ENCODE measurements at places on chromosomes 5 and 9. TPM values are rescaled to one million over a fixed set of nuclear protein-coding genes. Genes with fewer than 3 reads are reported as not detected.

DNA sequence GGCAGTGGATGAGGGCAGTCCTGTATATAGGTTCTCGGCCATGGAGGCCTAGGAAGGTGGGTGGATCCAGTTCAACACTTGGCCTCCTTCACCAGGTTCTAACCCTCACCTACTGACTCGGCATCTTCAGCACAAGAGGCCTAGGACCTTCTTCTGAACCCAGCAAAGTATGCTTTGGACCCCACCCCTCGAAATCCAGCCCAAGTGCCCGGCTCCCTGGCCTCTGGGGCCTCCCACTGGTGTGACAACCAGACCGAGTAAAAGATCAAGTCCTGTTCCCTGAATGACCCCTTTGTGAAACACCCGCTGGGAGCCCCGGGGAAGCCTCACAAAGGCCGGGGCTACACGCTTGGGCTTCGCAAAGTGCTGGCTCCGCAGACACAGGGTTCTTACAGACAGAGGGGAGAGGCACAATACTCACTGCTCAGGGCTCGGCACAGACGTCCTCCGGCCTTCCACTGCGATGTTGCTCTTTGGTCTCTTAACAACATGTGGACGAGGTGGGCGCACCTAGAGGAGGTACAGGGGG lies 47.0 kb downstream of the CRB2 start:
- H3K27ac ChIP-seq, result no peak overlapping the region
- no peak for DNase-seq
- no peaks in the 10 kb centered on the region for H3K27me3 ChIP-seq
- no peak overlapping the region for H3K4me3 ChIP-seq
- H3K36me3 ChIP-seq, result no peaks in the 10 kb centered on the region
- no peaks in the 10 kb centered on the region for H3K4me1 ChIP-seq

- DNase-seq, result no peak
- H3K27ac ChIP-seq, result no peak overlapping the region
- H3K36me3 ChIP-seq, result peaks cover 4% of the 10 kb centered on the region
- no peaks in the 10 kb centered on the region for H3K27me3 ChIP-seq
Measured at GRCh38 chr9:136514022-136514714, 31.3 kb upstream of the SEC16A start.

ENTR1 gene
- total RNA-seq, result 48.4 TPM

DNA sequence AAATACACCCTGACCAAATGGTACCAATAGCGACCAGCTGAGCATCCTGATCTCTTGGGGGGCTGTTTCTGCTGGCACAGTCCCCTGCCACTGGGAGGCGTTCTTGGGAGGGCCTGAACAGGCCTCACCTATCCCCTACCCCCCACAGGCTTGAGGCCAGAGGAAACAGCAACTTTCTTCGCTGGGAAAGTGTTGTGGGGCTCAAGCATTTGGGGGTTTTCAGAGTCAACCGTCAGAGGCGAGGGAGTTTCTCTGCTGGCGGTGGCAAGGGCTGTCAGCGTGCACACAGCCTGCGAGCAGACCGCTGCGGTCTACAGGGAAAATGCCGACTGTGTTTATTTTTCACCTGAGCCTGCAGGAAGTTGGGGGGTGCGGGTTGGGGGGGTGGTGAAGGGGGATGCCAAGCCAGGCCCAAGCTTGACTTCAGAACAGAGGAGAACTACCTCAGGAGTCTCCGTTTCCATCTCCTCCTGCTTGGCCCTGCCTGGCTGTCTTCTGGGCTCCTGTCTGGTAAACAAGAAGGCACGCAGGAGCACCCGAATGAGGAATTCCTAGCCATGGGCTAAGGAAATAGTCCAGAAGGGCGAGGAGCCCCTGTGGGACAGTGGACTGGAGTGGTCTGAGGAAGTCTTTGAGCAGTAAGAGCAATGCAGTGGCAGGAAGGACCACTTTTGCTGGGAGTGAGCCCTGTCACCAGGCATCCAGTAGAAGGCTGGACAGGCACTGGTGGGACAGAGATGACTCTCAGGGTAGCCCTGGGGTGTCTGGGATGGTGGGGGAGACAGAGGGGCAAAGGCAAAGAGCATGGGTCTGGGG lies 18.1 kb downstream of the TCF7 start:
- no peaks in the 10 kb centered on the region for H3K27me3 ChIP-seq
- no peak for DNase-seq
- no peaks in the 10 kb centered on the region for H3K36me3 ChIP-seq
- no peak overlapping the region for H3K4me3 ChIP-seq
- H3K27ac ChIP-seq, result no peak overlapping the region

- no peaks in the 10 kb centered on the region for H3K36me3 ChIP-seq
- H3K4me1 ChIP-seq, result peaks cover 4% of the 10 kb centered on the region
- no peak overlapping the region for H3K4me3 ChIP-seq
- peak; percentile 37 for DNase-seq
Measured at GRCh38 chr9:68895741-68896478, 118.0 kb downstream of the PRKACG start.

ZNF474 gene
- 7.1 TPM for total RNA-seq

BHMT2 gene
- total RNA-seq, result 4.6 TPM

DNA sequence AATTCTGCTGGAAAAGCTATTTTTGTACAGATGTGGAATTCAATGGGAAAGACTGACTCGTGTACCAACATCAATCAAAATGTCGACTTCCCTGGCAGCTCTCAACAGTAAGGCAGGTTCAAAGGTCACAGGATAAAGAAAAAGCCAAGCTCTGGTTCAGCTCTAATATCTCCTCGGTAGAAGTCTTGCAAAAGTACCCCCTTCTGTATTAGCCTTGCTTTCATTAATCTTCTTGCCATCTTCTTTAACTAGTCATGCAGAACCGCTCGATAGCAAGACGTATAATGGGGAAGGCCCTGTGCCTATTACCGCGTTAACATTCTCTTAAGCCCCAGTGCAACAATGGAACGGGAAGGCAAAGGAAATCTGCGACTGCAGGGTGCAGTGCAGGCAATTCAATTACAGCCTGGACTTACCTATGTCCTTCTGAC lies 201.2 kb downstream of the GAPVD1 start:
- H3K4me3 ChIP-seq, result no peak overlapping the region
- H3K36me3 ChIP-seq, result peaks cover under 1% of the 10 kb centered on the region
- no peak overlapping the region for H3K27ac ChIP-seq

GRCh38 chr5:110965773-110966581 lies 105.5 kb upstream of the TSLP start:
- no peaks in the 10 kb centered on the region for H3K27me3 ChIP-seq
- H3K27ac ChIP-seq, result no peak overlapping the region
- H3K4me1 ChIP-seq, result no peaks in the 10 kb centered on the region
- DNase-seq, result no peak

- no peaks in the 10 kb centered on the region for H3K27me3 ChIP-seq
- H3K36me3 ChIP-seq, result peaks cover 17% of the 10 kb centered on the region
- H3K4me1 ChIP-seq, result no peaks in the 10 kb centered on the region
- H3K4me3 ChIP-seq, result no peak overlapping the region
- DNase-seq, result no peak
Measured at GRCh38 chr5:71528206-71528605, 58.9 kb upstream of the MCCC2 start.

GRCh38 chr5:60521376-60522291 lies 178.3 kb downstream of the DEPDC1B start:
- H3K27ac ChIP-seq, result no peak overlapping the region
- no peaks in the 10 kb centered on the region for H3K27me3 ChIP-seq
- H3K4me3 ChIP-seq, result no peak overlapping the region
- DNase-seq, result no peak

DNA sequence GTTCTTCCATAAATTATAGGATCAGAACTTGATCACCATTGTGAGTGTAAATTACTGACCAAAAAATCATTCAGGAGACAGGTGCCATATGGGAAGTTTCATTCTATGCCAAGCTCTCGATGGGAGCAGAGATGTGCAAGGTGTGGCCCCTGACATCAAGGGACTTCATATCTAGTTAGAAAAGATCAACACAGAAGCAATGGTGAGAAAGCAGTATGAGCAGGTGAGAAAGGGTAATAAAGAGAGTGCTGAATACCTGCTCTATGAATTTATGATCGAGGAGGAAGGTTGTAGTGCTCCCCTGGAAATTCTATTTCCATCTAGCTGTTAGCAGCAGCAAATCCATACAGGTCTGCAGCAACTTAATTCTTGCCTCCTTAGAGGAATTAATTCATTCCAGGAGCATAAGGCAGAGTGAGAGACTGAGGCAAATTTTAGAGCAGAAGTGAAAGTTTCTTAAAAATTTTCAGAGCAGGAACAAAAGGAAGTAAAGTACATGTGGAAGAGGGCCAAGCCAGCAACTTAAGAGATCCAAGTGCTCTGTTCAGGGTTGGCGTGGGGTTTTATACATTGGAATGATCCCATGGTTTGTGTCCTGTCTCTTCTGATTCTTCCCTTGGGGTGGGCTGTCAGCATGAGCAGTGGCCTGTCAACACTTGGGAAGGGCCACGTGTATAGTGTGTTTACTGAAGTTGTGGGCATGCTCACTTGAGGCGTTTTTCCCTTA lies 181.8 kb downstream of the SAXO1 start:
- H3K4me3 ChIP-seq, result no peak overlapping the region
- H3K36me3 ChIP-seq, result no peaks in the 10 kb centered on the region
- DNase-seq, result no peak
- no peaks in the 10 kb centered on the region for H3K27me3 ChIP-seq

- H3K27me3 ChIP-seq, result no peaks in the 10 kb centered on the region
- no peak for DNase-seq
Measured at GRCh38 chr5:132474881-132475496, 15.6 kb downstream of the IRF1 start.

DNA sequence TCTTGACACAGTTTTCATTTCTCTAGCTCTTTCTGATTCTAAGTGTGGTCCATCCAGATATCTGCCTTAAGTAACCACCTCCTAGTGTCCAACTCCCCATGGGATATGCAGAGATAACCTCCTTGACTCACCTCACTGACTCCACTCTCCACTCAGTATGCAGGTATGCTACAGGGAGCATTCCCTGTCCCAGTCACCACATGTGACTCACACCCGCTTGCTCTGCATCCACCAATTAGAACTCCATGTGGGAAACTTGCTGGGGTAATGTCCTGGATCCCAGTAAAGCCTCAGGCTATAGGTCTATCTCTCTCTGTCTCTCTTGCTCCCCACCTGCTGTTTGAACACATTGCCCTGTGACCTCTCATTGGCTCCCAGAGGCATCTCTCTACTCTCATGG lies 563.9 kb downstream of the HTR1A start:
- no peak overlapping the region for H3K27ac ChIP-seq
- no peak overlapping the region for H3K4me3 ChIP-seq
- no peak for DNase-seq
- no peaks in the 10 kb centered on the region for H3K36me3 ChIP-seq

DNA sequence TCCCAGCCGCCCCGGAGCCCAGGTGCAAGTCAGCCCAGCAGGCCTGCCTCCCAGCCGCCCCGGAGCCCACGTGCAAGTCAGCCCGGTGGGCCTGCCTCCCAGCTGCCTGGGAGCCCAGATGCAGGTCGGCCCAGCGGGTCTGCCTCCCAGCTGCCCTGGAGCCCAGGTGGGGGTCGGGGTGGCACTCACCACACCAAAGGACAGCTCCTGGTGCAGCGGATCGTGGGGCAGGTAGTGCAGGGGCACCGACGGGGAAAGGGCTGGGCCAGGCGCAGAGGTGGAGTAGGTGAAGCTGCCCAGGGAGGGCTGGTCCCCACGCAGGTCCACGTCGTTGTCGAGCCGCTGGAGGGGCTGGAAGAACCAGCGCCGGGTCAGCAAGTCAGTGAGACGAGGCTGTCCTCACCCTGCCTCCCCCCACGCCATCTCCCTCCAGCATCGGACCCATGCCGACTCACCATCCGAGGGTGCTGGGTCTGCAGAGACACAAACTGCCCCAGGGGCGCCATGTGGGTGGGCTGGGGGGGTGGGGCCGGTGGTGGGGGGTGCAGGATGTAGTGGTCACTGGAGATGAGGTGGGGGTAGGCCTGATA lies 6.7 kb downstream of the RNF44 start:
- H3K36me3 ChIP-seq, result peaks cover 15% of the 10 kb centered on the region
- DNase-seq, result no peak
- H3K4me3 ChIP-seq, result no peak overlapping the region
- H3K27ac ChIP-seq, result no peak overlapping the region
- no peaks in the 10 kb centered on the region for H3K27me3 ChIP-seq
- peaks cover 20% of the 10 kb centered on the region for H3K4me1 ChIP-seq

DNA sequence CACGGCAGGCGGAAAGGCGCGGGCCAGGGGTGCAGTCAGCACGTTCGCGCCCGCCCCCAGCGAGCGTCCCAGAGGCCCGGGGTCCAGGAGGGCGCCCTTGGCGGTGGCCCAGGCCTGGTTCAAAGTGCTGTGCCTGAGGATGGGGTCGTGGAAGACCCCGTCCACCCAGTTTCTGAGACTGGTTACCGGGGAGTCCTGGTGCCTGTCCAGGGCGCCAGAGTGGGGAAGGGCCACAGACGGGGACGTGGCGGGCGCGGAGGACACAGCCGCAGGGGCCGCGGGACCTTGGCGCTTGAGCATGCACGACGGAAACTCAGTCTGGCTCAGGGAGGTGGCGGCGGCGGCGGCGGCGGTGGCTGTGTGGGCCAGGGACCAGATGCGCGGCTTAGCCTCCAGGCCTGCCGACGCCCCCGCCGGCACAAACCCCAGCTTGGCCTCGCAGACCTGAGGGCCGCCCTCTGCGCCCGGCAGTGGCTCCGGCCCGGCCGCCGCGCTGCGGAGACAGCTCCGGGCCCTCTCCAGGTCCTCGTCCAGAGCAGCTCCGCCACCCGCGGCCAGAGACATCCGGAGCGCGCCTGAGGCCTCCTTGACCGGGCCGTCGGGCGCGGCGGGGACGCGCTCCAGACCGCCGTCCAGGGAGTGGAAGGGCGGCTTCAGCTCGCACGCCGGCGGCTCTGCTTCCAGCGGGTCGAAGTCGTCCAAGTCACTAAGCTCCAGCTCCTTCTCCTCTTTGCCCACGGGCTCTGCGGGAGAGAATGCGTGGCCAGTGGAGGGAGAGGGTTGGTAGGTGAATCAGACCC lies 4.5 kb downstream of the IRX4 start:
- H3K27ac ChIP-seq, result no peak overlapping the region
- no peak overlapping the region for H3K4me3 ChIP-seq
- DNase-seq, result no peak
- no peaks in the 10 kb centered on the region for H3K36me3 ChIP-seq

SPINK4 gene
- total RNA-seq, result not detected

MARVELD2 gene
- total RNA-seq, result 25.6 TPM

- H3K36me3 ChIP-seq, result no peaks in the 10 kb centered on the region
- H3K27me3 ChIP-seq, result no peaks in the 10 kb centered on the region
- no peak overlapping the region for H3K4me3 ChIP-seq
Measured at GRCh38 chr5:178310130-178310865, 77.7 kb upstream of the PHYKPL start.

LHX3 gene
- not detected for total RNA-seq

- DNase-seq, result no peak
- no peaks in the 10 kb centered on the region for H3K36me3 ChIP-seq
- no peaks in the 10 kb centered on the region for H3K4me1 ChIP-seq
- peaks cover 4% of the 10 kb centered on the region for H3K27me3 ChIP-seq
- no peak overlapping the region for H3K4me3 ChIP-seq
Measured at GRCh38 chr5:139847091-139847490, 51.5 kb downstream of the PSD2 start.

GRCh38 chr9:107389617-107390071 lies 99.9 kb downstream of the KLF4 start:
- no peaks in the 10 kb centered on the region for H3K27me3 ChIP-seq
- H3K27ac ChIP-seq, result peak overlapping the region; percentile 52
- no peaks in the 10 kb centered on the region for H3K4me1 ChIP-seq
- no peak overlapping the region for H3K4me3 ChIP-seq

GRCh38 chr5:50691399-50692016 lies 25.1 kb downstream of the PARP8 start:
- no peak overlapping the region for H3K27ac ChIP-seq
- no peaks in the 10 kb centered on the region for H3K27me3 ChIP-seq
- no peak overlapping the region for H3K4me3 ChIP-seq
- H3K36me3 ChIP-seq, result no peaks in the 10 kb centered on the region
- H3K4me1 ChIP-seq, result peaks cover 3% of the 10 kb centered on the region
